ENCODE measurements at places on chromosomes 2 and 18.

- DNase-seq, result no peak
Observed at GRCh38 chr2:230619491-230619890, 93.2 kb upstream of the CAB39 start.

DNA sequence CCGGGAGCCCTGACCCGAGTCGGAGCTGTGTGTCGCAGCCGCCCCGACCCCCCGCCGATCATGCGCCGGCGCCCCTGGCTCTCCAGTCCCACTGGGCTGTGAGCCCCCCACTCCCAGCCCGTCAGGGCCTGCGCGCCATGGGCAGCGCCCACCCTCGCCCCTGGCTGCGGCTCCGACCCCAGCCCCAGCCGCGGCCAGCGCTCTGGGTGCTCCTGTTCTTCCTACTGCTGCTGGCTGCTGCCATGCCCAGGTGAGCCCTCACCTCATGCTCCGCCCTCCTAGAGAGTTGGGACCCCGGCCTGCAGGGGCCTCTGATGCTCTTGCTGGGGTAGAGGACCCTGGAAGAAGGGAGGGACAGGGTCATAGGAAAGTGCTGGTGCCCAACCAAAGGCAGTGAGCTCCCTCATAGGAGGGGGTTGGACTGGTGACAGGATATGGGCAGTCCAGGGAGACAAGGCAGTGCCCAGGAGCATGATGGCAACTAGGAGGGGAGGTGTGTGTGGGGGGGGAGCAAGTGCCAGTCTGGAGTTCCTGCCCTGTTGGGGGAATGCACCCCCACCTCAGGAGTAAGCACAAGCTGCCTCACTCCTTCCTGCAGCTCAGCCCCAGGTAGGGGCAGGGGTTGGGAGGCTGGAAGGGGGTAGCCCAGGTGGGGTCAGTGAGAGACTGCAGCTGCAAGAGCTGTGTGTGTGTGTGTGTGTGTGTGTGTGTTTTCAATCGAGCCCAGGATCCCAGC lies 375 bp downstream of the WNT10A start:
- no peak for DNase-seq

- DNase-seq, result no peak
Observed at GRCh38 chr2:173572848-173573247, 218.2 kb downstream of the CDCA7 start.

GRCh38 chr2:45013229-45014015 lies 4.2 kb upstream of the SIX2 start:
- no peak for DNase-seq

GRCh38 chr2:56540916-56541315 lies 357.1 kb downstream of the CCDC85A start:
- no peak for DNase-seq

DNA sequence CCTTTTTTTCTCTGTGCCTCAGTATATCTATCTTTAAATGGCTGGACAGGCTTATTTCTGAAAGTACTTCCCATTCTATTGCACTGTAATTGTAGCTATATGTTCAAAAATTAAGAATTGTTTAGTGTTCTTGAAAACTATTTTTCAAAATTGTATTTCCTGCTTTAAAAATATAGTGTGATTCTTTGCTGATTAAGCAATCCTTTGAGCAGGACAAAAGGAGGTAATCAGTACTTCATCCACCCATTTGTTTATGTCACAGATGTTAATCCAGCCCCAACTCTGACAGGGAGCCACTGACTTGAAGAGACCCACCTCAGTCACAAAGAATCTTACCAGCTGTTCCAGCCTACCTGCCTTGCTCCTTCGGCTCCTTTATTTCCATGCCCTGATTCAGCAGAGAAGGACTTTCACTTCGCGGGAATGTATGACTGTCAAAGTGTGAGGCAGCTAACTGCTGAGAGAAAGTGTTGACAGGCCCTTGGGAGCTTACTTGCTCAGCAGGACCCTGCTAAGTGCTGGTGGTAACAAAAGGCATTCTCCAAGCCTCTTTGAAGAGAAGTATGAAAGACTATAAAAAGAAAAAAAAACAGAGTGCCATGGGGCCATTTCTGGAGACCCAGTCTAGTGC lies 393.3 kb upstream of the CYRIA start:
- no peak for DNase-seq

DNA sequence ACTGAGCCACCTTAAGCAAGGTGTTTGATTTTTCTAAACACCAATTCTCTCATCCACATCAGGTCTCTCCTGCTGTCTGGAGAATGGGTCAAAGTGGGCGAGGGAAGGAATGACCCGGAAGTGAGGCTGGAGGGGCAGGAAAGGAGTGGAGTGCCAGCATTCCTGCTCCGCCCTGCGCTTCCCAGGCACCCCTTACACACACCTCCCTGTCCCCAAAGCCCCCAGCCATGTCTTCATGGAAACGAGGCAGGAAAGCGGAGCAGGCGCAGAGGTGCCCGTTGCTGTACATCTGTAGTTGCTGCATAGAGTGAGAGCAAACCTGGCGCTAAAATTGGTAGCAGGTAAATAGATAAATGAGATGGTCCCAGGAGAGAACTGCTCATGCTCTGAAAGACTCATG lies 27.2 kb upstream of the NT5DC4 start:
- DNase-seq, result no peak

GRCh38 chr18:37332628-37333420 lies 232.8 kb downstream of the CELF4 start:
- no peak for DNase-seq
